ENCODE measurements at places on chromosomes 2 and 18.
A peak's percentile ranks its signal among the peaks of the same experiment; 100 is the strongest.

DNA sequence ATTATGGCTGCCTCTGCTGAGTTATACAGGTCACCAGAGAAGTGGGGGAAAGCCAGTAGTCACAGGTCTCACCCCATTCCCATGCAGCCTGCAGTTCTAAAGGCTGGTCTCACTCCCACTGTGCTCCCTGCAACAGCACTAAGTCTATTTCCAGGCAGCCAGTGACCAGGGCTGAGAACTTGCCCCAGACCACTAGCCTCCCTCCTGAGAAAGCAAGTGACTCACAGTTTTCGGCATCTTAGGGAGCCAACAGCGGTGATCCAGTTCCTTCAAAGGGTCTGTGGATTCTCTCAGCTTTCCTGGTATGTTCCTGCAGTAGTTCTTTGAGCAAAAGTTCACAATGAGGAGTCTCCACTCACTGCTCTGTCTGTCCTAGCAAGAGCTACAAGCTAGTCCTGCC lies 329.6 kb upstream of the MAP2 start:
- no peak for DNase-seq

GRCh38 chr2:175002547-175003274 lies 2.5 kb downstream of the CHN1 start:
- no peak for DNase-seq

- no peak for DNase-seq
Measured at GRCh38 chr2:69998761-69999160, 37.3 kb upstream of the ASPRV1 start.

DNA sequence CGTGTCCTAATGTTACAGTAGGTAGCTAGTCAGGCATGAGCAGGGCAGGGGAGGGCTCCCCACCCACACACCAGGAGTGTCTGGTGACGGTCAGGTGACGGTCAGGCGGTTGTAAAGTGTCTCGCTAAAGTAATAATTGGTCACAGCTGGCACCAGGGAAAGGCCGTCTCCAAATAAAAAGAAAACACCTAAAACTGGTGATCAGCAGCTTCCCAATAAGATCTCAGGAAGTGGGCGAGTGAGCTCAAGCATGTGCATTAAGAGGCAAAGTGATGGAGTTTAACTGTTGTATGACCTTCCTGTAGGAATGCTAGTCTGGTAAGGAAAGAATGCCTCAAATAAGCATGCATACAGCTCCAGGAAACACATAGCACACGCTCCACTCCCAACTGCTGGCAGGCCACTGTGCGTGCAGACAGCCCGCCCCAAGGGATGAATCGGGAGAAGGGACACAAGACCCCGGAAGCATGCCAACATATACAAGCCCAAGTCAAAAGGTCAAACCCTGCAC lies 177.1 kb downstream of the RNF144A start:
- DNase-seq: no peak

- peak; percentile 73 for DNase-seq
Measured at GRCh38 chr2:128623776-128624761, 305.4 kb upstream of the HS6ST1 start.

DNA sequence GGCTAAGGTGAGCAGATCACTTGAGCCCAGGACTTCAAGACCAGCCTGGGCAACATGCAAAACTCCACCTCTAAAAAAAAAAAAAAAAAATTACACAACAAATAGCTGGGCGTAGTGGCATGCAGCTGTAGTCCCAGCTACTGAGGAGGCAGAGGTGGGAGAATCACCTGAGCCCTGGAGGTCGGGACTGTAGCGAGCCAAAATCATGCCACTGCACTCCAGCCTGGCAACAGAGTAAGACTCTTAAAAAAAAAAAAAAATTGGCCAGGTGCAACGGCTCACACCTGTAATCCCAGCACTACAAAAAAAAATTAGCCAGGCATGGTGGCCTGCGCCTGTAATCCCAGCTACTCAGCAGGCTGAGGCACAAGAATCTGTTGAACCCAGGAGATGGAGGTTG lies 7.3 kb downstream of the STARD7 start:
- no peak for DNase-seq

DNA sequence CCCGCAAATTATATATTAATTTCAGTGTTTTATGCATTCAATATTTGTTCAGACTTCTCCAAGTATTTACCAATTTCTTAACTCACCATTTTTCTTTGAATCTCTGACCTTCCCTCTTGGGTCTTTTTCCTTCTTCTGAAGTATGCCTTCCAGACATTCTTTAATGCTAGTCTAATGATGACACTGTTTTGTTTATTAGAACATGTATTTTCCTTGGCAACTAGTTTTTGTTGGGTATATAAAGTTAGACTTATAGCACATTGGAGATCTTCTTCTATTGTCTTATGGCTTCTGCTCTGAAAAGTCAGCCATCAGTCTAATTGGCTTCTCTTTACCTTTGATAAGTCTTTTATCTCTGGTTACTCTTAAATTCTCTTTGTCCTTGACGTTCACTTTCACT lies 423.2 kb upstream of the NRP2 start:
- DNase-seq: peak; percentile 19

GRCh38 chr2:208148803-208149202 lies 2.8 kb upstream of the CRYGB start:
- no peak for DNase-seq

GRCh38 chr2:165793161-165793778 lies 777 bp downstream of the GALNT3 start:
- DNase-seq: no peak

DNA sequence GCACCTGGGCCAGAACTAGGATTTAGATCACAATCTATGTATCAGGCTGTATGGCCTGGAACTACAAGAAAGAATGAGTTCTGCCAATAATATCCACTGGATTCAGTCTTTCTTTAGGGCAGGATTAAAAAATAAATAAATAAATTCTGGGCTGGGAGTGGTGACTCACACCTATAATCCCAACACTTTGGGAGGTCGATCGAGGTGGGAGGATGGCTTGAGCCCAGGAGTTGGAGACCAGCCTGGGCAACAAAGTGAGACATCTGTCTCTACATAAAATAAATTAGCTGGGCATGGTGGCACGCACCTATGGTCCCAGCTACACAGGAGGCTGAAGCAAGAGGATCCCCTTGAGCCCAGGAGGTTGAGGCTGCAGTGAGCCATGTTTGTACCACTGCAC lies 8.1 kb downstream of the AMMECR1L start:
- no peak for DNase-seq

- DNase-seq: no peak
Measured at GRCh38 chr2:68975844-68976243, 1.4 kb downstream of the GKN1 start.

- no peak for DNase-seq
Measured at GRCh38 chr18:55375930-55376329, 212.1 kb downstream of the TCF4 start.

- no peak for DNase-seq
Measured at GRCh38 chr2:217625557-217626169, 377.1 kb downstream of the TNS1 start.

DNA sequence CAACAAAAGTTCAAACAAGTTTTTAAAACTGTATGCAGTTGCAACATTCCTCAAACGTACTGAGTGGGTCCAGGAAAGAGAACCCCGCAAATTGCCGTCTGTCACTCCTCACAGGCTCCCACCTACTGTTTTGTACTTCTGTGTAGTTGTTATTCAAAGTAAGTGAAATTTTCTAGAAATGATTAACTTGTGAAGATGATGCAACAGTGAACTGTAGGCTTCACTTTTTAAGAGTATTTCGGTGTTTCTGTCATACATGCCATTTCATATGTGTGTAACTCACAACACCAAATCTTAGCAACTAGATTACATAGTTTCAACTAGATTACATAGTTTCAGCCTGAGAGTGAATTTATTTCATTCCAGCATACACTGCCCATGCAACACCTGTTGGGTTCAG lies 226.0 kb upstream of the TANK start:
- no peak for DNase-seq

DNA sequence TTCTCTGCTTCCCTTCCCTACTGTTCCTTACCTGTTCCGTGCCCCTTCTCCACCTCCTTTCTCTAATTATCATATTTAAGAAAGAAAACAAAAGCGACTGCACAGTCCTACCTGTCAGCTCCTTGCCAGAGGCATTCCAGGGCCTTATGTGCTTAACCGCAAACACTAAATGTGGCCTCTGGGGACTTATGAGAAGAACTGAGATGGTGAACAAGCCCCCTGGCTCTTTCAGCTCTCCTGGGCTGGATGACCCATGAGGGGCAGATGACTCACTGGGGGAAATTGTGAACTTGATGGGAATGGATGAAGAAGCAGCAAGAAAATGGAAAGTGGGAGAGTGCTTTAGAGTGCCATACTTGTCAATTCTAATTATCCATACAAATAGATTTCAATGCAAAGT lies 106.3 kb upstream of the LYPD1 start:
- DNase-seq: no peak

- DNase-seq: no peak
Measured at GRCh38 chr2:46615986-46616485, 136.7 kb downstream of the TMEM247 start.

GRCh38 chr2:69483024-69483423 lies 45.8 kb upstream of the NFU1 start:
- no peak for DNase-seq

GRCh38 chr2:208820014-208820688 lies 413.6 kb downstream of the PTH2R start:
- no peak for DNase-seq

DNA sequence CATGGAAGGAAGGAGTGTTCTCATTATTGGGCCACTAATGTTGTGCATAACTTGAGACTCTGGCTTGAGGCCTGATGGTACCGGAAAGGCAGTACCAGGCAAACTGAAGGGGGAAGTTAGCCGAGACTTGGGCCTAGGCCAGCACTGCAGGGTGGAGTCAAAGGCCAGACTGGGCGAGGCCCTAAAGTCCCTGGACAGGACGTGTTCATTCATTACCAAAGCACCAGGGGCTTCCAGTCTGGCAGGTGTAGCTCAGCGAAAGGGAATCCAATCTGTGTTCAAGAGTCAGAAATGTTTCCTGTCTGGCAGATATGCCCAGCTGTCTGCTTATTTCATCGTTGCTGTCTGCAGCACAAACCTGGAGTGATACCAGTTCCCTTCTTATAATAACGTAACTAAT lies 4.7 kb upstream of the ITSN2 start:
- DNase-seq: no peak

DNA sequence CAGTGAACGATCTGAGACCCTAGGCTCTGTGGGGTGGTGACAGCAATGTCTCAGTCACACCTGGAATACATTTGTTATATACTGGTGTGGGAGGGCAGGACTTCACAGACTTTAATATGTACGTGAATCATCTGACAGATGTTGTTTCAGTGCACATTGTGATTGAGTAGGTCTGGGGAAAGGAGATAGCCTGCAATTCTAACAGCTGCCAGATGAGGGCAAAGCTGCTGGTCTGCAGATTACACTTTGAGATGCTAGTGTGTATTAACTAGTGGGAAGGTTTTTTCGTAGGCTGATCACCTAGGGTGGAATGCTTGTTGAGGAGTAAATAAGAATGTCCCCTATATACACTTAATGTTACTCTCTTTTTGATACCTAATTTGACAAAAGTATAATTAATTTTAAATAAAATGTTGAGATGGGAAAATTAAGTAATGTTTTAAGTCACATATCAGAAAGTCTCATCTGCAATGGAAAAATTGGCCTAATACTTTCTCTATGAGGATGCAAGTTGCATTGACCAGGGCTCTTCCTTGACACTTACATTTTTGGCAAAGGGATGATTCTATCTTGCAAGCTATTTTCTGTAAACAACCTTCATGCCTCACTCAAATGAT lies 496.9 kb upstream of the HNMT start:
- peak; percentile 2 for DNase-seq

GRCh38 chr18:78069784-78070664 lies 820.4 kb downstream of the GALR1 start:
- no peak for DNase-seq

- DNase-seq: peak; percentile 79
Measured at GRCh38 chr2:28276076-28276618, 116.5 kb upstream of the FOSL2 start.

DNA sequence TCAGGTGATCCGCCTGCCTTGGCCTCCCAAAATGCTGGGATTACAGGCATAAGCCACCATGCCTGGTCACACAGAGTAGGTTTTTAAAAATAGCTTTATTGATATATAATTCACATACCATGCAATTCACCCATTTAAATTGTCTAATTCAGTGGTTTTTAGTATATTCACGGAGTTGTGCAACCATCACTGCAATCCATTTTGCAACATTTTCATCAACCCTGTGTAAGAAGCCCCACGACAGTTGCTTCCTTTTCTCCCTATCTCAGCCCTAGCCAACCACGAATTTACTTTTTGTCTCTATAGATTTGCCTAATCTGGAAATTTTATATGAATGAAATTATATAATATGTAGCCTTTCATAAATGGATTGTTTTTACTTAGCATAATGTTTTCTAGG lies 266.4 kb downstream of the NAPG start:
- DNase-seq: no peak

- DNase-seq: no peak
Measured at GRCh38 chr2:239581352-239581901, 180.6 kb upstream of the HDAC4 start.

GRCh38 chr2:57602733-57603132 lies 443.9 kb upstream of the VRK2 start:
- DNase-seq: no peak

GRCh38 chr2:219437141-219437540 lies 2.5 kb downstream of the SPEG start:
- DNase-seq: no peak

DNA sequence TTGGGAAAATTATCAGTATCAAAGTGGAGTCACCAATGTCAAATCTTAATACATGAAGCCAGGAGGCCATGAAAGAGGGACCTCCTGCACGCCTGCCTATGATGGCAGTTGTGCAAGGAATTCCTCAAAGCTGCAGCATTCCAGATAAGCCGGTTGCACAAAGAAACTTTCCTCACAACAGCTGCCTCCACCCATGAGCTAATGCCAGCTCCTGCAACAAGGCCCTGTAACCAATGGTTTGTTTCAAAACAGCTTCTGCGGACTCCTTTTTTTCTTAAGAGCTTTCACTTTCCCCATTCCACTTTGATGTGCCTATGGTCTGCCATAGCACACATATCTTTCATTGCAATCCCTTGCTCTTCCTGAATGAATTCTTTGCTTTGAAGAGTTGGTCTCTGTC lies 22.4 kb downstream of the TMEM200C start:
- DNase-seq: no peak

DNA sequence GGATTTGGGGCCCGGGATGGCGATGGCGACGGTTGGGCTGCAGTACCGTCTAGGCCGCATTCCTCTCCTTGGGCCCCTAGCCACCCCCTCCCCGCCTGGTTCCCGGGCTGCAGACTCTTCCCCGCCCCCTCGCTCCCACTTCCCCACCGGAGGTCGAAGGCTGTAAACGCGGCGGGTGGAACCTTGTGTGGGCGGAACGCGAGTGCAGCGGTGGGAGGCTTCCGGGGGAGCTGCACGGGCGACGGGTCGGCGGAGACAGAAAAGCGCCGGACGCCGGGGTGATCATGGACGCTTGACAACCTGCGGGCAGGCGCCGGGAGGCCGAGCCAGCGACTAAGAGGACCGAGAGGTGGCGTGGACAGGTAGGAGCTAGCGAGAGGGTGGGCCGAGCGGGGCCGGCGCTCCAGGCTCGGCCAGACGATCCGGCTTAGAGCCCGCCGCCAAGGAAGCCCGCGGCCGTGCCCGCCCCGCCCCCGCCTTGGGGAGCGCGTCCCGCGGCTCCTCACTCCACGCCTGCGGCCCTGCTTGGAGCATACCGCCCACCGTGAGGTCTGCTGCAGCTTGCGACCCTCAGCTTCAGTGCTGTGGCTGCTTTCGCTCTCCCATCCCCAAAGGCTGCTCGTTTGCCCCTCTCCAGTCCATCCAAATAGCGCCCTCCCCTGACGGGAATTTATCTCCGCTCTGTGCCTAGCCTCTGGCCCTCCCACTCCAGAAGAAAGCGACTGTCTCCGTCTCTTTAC lies at the start of gene COPS7B:
Gene COPS7B (plus strand): TSS at position 269 of the 740 bp plus-strand sequence. CDS start 2,126 bp downstream, outside the sequence.
- DNase-seq: peak; percentile 76

- no peak for DNase-seq
Measured at GRCh38 chr2:74695663-74696062, 41.6 kb downstream of the SEMA4F start.

GRCh38 chr18:41982942-41983660 lies 28.1 kb downstream of the PIK3C3 start:
- no peak for DNase-seq

All from hepatic stellate cell (primary cell).